ENCODE measurements at places on chromosomes 2 and 18. TPM values are rescaled to one million over a fixed set of nuclear protein-coding genes. Genes with fewer than 3 reads are reported as not detected.

The GALR1 gene
- 1.1 TPM for total RNA-seq

DNA sequence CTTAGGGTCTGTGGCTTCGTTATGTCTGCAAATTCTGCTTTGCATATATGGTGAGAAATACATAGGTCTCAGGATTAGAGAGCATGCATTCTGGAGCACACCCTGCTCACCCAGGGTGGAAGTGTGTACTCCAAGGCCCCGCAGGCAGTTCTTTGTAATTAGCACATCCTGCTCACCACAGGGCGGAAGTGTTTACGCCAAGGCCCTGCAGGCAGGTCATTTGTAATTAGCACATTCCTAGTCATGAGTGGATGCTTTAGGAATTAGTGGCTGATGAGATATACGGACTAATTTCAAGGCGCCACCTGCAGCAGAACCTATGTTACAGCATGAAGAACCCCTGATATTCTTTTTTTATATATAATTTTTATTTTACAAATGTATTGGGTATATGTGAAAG, 4.2 kb downstream of the ALLC start:
- no peak for DNase-seq

The SLC35F6 gene
- 12.4 TPM for total RNA-seq

DNA sequence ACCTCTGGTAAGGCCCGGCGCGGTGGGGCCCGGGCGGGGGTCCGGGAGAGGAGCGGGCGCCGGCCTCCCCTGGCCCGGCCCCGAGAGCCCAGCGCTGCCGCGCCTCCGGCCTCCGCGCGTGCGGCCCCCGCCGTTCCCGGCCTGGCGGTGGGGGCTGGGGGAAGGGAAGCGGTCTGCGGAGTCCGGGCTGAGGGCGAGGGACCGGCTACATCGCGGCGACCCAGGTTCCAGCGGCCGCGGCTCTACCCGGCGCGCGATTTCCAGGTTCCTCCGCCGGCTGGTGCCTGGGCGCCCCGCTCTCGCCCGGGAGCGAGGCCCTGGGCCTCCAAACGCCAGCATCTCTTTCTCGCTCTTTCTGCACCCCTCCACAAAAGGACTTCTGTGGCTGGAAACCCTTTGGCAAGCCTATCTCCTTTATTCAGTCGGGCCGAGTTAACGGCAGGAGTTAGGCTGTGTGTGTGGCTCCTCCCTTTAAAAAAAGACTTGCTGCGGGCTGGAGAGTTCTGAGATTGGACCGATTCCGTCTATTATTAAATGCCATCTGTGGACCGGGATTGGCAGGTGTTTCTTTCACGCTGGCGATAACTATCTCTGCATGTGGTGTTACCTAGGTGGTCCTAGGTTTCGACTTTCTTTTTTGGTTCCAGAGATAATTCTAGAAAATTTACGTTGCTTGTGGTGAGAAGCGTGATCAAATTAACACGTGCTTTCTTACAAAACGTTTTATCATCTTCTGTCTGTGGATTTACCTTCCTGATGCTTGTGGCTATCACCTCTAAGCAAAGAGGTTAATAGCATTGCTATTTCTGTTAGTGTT, 592 bp downstream of the ME2 start:
- DNase-seq = no peak

- DNase-seq = no peak
Measured at GRCh38 chr18:61765097-61765496, 127.7 kb downstream of the RNF152 start.
